DMS53 (cell line): ENCODE measurements at places on chromosomes 7 and 10.

DNA sequence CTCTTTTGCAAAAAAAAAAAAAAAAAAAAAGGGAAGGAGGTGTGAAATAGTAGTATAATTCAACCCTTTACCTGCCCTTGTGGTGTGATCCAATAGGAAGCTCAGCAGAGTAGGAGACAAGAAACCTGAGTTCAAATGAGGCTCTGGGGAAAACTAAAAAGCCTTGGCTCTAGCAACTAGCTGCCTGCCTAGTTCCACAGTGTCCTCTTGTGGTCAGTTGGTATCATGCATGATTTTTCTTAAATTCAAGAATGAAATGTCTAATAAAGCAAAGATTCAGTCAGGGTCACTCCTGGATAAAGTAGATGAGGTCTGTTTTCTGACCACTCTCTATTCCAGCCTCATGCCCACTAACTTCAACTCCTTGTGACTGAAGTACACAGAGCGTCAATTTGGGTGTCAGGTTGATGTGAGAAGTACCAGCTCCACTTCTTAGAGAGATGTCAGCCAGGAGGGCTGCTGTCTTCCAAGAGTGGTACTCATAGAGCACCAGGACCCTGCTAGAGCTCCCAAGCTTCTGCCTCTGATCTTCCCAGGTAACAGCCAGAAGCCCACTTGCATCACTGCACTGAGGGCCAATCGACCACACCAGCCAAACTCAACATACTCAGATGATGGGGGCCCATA lies 10.5 kb downstream of the LSM5 start:
- peak; percentile 82 for DNase-seq

- no peak for DNase-seq
These were observed 350.3 kb downstream of the HPSE2 start for GRCh38 chr10:98885378-98885777.

DNA sequence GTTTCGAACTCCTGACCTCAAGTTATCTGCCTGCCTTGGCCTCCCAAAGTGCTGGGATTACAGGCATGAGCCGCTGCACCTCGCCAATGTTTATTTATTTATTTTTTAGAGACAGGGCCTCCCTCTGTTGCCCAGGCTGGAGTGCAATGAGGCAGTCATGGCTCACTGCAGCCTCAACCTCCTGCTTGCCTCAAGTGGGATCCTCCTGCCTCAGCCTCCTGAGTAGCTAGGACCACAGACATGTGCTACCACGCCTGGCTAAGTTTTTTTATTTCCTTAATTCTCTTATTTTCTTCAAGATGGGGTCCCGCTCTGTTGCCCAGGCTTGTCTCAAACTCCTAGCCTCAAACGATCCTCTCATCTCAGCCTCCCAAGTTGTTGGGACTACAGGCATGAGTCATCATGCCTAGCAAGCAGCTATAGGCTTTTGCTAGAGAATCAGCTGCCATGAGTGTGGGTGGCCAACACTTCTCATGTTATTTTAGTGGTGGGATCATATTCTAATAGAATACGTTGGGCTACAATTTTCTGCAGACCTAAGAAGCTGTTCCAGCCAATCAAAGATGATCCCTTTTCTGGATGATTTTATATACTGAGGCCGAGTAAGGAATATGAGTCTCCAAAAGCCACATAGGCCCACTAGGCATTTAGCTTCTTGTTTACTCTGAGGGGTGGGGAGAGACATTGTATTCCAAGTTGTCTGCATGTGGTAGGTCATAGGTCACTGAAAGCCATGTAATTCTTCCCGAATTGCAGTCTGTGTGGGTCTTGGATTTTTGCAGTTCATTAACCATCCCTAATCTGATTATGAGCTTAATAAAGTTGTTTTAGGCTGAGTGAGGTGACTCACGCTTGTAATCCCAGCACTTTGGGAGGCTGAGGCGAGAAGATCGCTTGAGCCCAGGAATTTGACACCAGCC lies 7.6 kb upstream of the TMEM248 start:
- DNase-seq: no peak

- no peak for DNase-seq
These were observed 376.0 kb downstream of the CTNNA3 start for GRCh38 chr10:67319976-67320375.

DNA sequence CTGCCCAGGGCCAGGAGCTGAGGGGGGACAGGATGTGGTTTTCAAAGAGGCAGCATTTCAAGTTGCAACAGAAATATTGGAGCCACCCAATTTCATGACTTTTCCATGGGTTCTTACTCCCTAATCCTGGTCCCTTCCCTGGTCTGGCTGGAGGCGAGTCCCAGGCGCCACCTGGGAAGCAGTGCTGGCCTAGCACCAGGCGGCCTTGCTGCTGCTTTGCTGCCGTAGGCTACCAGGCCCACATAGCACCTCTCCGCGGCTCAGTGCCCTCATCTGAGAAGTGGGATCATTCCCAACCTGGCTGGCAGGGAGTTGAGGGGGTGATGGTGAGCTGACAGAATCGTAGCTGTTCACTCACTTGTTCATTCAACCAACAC lies 33.7 kb downstream of the ZMIZ1 start:
- peak; percentile 59 for DNase-seq

DNA sequence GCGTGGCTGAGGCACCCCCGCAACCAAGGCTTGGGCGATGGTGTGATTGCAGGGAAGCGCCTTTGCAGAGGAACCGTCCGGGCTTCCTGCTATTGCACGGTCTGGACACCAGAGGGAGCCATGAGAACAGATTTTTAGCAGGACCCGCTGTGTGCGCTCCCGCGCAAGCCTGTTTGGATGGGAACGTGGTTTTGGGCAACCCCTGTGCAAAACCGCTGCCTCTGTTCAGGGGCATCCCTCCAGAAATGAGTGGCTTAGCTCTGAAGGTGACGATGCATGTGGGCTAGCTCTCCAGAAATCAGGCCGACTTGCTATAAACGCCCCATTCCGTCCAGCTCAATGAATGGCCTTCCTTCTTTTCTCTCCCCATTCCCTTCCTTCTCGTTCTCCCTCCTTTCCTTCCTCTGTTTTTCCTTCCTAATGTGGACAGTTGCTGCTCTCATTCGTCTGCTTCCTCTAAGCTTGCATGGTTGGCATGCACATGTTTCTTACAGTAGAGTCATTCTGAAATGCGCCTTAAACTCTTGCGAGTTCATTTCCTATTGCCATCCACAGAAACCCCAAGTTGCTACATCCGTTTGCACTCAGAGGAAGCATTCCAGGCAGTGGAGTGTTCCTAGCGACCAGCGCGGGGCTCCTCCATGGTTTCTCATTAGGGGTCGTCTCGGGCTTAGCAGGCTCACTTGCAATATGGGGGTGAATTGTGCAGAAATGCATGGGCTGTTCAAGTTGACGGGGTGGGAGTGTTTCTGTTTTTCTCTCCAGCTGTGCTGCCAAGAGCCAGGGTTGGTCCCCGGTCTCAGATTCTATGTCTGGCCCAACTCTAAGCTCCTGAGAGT lies 302.5 kb upstream of the GALNT17 start:
- DNase-seq: peak; percentile 71

GRCh38 chr7:54429111-54429510 lies 113.1 kb upstream of the VSTM2A start:
- no peak for DNase-seq

DNA sequence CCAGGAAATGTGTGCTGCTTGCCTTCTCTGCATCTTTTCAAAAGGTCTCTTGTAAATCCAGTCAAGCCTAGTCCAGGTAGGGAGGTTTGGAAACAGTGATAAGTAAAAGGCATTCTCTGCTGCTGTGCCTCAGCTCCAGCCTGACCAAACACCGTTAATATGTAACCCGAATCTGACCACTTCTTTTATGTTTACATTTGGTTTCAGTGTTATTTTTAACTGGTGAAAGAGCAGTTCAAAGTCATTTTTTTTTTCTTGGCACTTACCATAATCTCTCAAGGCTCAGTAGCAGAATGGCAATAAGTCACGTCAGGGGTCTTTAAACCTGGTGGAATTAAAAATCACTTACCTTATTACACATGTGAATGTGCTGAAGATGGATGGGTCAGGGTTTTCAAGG lies 216.8 kb downstream of the PTEN start:
- peak; percentile 78 for DNase-seq

GRCh38 chr7:157682064-157682945 lies 345.5 kb downstream of the DNAJB6 start:
- DNase-seq: no peak

DNA sequence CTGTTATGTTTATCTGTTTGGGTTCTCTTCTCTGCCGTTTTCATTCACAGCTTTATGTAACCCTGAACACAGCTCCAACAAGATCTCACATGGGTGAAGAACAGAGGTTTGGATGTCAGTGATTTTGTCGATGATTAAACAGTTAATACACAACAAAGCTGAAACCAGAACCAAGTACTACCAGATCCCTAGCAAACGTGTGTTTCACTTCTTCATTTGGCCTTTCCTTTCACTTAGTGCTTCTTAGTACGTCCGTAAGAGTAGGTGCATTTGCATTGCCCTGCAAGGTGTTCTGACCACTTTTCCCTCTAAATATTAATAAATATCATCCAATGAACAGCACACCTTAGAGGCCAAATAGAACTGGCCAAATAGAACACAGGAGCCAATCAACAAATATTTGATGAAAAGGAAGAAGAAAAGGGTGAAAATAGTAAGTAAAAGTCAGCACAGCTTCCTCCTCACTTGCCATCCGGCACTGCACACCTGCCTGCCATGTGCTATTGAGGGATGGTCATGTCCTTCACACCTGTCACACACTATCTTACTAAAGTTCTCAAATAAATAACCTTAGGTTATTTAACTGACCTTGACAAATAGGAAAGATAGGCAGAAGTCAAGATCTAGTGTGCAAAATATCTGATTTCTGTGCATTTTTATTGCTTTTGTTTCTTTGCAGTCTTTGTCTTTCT lies 252.6 kb upstream of the ANKRD30A start:
- DNase-seq: no peak

DNA sequence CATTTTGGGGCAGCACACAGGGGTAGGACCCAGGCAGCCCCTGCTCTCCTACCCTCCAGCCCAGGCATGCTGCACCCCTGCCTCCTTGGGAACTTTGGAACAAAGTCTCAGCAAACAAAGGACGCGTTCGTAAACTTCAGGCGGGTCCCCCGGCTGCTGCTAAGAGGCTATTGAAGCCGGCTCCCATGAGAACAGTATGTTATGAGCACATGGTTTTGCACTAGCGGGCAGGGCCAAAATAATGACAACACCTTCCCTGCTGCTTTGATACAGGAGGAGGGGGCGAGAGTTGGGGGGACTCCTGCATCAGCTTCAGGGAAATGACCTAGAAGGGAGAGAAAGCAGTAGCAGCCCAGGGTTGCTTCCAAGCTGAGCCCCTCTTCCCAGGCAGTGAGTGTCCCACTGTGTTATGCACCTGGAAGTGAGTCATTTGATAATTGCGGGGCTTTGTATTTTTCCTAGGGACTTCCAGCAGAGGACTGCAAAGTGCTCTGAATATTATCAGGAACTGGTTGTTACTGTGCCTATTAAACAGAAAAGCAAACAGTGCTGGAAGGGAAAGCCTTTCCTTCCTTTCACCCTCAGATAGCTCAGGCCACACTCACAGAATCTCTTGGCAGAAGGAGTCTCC lies 6.9 kb downstream of the ITPRIP start:
- peak; percentile 25 for DNase-seq

GRCh38 chr7:119935418-119936025 lies 337.5 kb upstream of the KCND2 start:
- peak; percentile 79 for DNase-seq

DNA sequence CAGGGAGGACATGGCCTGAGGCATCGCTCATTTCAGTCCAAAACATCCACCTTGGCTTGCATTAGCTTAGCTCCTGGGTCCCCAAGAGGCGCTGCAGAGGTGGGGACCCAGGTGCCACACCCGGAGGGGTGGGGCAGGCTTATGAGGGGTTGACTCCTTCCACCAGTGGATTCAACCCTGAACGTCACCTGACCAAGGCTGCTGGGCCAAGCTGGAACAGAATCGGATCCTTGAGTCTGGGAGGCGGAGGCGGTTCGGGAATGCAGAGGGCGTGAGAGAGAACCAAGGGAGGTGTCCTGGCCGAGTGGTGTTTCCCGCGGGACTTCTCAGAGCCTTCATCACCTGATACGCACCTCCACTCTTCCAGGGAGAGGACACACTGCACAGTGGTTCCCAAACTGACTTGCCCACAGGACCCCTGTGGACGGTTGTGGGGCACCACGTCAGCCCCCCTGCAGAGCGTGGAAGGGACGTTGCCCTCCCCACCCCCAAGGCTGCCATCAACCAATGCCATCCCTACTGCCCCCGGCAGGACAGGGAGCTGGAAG lies 4.5 kb upstream of the MICALL2 start:
- no peak for DNase-seq

GRCh38 chr10:111100198-111100597 lies 23.4 kb downstream of the ADRA2A start:
- DNase-seq: no peak
